ENCODE measurements at places on chromosomes 1 and 21. TPM values are rescaled to one million over a fixed set of nuclear protein-coding genes. Genes with fewer than 3 reads are reported as not detected.
A peak's percentile ranks its signal among the peaks of the same experiment; 100 is the strongest.

ZBTB8B gene
- total RNA-seq: not detected

DNA sequence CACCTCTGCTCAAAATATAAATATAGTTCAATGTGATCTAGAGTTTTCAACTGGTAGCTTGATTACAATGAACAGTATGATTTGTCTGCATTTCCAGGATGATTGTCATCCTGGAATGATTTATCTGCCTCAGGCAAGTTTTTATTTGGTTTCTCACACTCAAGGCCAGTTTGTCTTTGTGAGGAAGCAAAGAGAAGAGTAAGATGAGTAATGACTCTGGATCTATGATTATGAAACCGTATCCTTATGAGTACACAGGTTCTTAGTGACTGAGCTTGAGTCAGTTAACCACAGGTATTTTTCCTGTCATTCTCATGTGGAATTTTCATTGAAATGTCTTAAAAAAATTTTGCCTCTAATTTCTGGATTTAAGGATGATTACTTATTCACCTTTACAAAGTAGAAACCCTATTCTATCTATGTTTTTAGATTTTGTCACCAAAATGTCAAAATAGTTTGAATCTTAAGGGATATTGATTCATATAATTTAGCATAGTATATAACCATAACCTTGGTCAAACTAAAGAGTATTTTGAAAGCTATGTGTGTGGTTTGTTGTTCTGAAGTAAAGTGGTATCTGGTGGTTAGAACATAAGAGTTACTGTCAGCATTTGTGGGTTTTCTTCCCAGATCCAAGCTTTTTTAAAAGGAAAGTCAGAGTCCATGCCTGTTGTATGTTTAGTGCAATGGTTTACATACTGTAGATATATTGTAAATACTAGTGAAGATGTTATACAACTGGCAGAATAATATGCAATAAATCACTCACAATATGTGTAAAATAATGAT is 145.0 kb downstream of the RASAL2 start:
- H3K36me3 ChIP-seq: no peaks in the 10 kb centered on the region
- H3K27me3 ChIP-seq: no peaks in the 10 kb centered on the region
- H3K4me1 ChIP-seq: no peaks in the 10 kb centered on the region
- H3K27ac ChIP-seq: no peak overlapping the region

- H3K27me3 ChIP-seq: no peaks in the 10 kb centered on the region
- no peak overlapping the region for H3K4me3 ChIP-seq
- peaks cover 2% of the 10 kb centered on the region for H3K36me3 ChIP-seq
Measured at GRCh38 chr1:29156543-29157268, 25.0 kb downstream of the SRSF4 start.

GRCh38 chr1:212958175-212958574 is 7.8 kb downstream of the VASH2 start:
- no peak overlapping the region for H3K27ac ChIP-seq
- no peaks in the 10 kb centered on the region for H3K27me3 ChIP-seq
- no peak overlapping the region for H3K4me3 ChIP-seq

DNA sequence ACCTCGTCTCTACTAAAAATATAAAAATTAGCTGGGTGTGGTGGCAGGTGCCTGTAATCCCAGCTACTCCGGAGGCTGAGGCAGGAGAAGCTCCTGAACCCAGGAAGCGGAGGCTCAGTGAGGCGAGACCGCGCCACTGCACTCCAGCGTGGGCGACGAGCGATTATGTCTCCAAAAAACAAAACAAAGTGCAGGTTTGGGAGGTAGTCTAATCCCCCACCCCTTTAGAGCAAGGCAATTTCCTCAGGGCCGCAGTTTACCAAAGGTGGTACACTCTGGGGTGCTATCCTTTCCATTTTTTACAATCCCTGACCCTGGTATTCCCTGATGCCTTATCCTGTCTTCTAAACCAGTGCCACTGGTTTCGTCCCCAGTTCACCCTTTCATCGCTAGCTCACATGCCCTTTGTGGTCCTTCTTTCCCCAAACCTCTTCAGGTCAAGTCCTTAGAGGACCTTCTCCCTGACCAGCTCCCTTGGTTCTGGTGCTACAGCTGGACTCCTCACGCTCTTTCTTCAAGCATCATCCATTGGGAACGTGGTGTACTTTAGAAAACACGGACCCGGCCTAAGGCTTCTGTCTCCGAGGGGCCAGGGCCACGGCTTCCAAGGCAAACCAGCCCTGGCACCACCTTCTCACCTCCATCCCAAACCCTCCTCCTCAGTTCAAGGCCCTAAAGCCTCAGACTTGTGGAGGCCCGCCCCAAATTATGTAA is 873 bp downstream of the IFT25 start:
- H3K27ac ChIP-seq: peak overlapping the region; percentile 93
- H3K4me3 ChIP-seq: peak overlapping the region; percentile 98
- H3K36me3 ChIP-seq: no peaks in the 10 kb centered on the region
- DNase-seq: no peak
- peaks cover 8% of the 10 kb centered on the region for H3K4me1 ChIP-seq
- no peaks in the 10 kb centered on the region for H3K27me3 ChIP-seq

DNA sequence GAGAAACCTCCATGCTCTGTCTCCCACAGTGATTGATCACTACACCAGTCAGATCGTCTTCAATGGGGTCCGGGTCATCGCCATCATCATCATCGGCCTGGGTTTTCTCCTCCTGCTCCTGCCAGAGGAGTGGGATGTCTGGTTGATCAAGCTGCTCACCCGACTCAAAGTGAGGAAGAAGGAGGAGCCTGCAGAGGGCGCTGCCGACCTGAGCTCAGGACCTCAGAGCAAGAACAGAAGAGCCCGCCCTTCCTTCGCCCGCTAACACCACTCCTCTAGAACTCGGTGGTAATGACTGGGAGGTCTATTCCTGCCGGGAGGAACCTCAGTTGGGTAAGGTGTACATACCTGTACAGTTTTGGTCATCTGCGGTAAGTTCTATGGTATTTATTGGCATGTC is 50.3 kb upstream of the COA6 start:
- no peak for DNase-seq
- no peak overlapping the region for H3K4me3 ChIP-seq
- no peaks in the 10 kb centered on the region for H3K36me3 ChIP-seq
- peaks cover 2% of the 10 kb centered on the region for H3K27me3 ChIP-seq
- H3K27ac ChIP-seq: no peak overlapping the region
- no peaks in the 10 kb centered on the region for H3K4me1 ChIP-seq
